ENCODE measurements at places on chromosomes 2 and 18. TPM values are rescaled to one million over a fixed set of nuclear protein-coding genes. Genes with fewer than 3 reads are reported as not detected.

CYBRD1 gene
- 1.2 TPM for polyA plus RNA-seq

ATF2 gene
- 37.3 TPM for polyA plus RNA-seq

MIB1 gene
- 3.8 TPM for polyA plus RNA-seq

RAPGEF4 gene
- not detected for polyA plus RNA-seq

SMYD1 gene
- polyA plus RNA-seq = not detected

C2orf15 gene
- 4.7 TPM for polyA plus RNA-seq

SLC5A7 gene
- not detected for polyA plus RNA-seq

RIT2 gene
- polyA plus RNA-seq = not detected

CHN1 gene
- 13.1 TPM for polyA plus RNA-seq

CSRNP3 gene
- not detected for polyA plus RNA-seq

FAM124B gene
- not detected for polyA plus RNA-seq

EVA1A gene
- not detected for polyA plus RNA-seq

ZEB2 gene
- 20.6 TPM for polyA plus RNA-seq

CHMP3 gene
- polyA plus RNA-seq = 70.1 TPM

RFX8 gene
- not detected for polyA plus RNA-seq

MAPK4 gene
- not detected for polyA plus RNA-seq

INHBB gene
- not detected for polyA plus RNA-seq

ARHGAP28 gene
- polyA plus RNA-seq = not detected

ABCB11 gene
- polyA plus RNA-seq = not detected

PAX8 gene
- polyA plus RNA-seq = 0.97 TPM

CCDC148 gene
- polyA plus RNA-seq = not detected

LYG2 gene
- polyA plus RNA-seq = not detected

HES6 gene
- 2.2 TPM for polyA plus RNA-seq

MERTK gene
- polyA plus RNA-seq = 0.14 TPM

CRYGD gene
- polyA plus RNA-seq = not detected

LDAH gene
- 12.7 TPM for polyA plus RNA-seq

ALPP gene
- not detected for polyA plus RNA-seq

CNGA3 gene
- not detected for polyA plus RNA-seq

RAX gene
- not detected for polyA plus RNA-seq

CD8B2 gene
- 10.2 TPM for polyA plus RNA-seq

CNRIP1 gene
- not detected for polyA plus RNA-seq

TRMT61B gene
- 16.6 TPM for polyA plus RNA-seq

MYOM1 gene
- polyA plus RNA-seq = 0.92 TPM

MBD2 gene
- 27.2 TPM for polyA plus RNA-seq

UPP2 gene
- polyA plus RNA-seq = not detected

Measured in CD8-positive, alpha-beta memory T cell (primary cell).